Stimulated activated CD8-positive, alpha-beta memory T cell treated with anti-CD3 and anti-CD28 coated beads, Interleukin-7, amount 100 ng/mL, for 1 hour (primary cell): ENCODE measurements at places on chromosomes 13 and 19.

DNA sequence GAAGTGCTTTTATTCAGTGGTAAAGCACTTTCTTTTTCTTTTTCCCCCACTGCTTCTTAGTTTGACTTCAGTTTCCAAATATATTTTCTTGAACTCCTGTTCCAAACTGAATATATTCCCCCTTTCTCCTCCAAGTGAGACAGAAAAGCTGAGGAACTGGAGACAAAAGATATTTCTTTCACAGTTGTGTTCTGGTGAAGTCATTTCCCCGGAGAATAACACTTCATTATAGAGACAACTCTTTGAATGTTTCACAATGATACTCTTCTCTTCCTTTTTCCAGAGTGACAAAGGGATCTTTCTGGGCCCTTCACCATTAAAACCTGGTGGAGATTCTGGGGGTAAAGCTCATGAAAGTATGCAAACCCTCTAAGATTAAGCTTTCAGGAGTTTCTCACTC, 860.8 kb upstream of the SLITRK5 start:
- DNase-seq: no peak

GRCh38 chr19:16265890-16266585, 58.6 kb upstream of the KLF2 start:
- no peak for DNase-seq

DNA sequence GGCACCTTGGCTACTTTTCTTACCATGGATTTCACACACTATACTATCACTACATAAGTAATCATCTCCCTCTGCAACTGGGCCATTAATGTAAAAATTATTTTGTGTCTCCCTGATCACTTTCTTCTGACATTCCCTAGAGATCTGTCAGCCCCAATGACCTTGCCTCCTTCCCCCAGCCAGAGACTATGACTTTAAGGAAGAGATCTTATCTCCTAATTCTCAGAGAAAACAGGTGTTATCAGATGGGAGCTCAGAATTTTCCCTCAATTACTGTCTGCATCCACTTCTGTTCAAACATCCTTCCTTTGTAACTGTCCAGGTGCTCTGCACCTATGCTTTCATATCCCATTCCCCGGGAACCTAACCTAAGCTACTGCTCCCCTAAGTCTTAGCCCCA, 397.5 kb downstream of the DIAPH3 start:
- no peak for DNase-seq

DNA sequence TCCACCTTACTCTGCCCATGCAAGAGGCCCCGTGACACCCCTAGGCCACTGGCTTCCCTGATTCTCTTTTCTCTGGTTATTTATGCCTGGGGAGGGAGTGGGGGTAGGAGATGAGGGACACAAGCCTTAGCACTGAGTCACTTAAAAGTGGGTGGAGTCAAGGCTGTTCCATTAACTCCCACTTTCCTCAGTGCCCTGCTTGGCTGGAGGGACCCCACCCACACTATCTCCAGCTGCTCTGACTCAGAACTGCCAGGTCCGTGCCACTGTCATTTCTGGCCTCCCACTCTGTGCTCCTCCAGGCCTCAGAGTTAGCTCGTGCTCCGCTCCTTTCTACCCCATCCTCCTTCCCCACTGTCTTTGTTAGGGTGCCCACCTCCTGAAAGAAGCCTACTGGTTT, 113.4 kb upstream of the UQCRFS1 start:
- DNase-seq: no peak
